ENCODE measurements at places on chromosomes 3 and 15.

DNA sequence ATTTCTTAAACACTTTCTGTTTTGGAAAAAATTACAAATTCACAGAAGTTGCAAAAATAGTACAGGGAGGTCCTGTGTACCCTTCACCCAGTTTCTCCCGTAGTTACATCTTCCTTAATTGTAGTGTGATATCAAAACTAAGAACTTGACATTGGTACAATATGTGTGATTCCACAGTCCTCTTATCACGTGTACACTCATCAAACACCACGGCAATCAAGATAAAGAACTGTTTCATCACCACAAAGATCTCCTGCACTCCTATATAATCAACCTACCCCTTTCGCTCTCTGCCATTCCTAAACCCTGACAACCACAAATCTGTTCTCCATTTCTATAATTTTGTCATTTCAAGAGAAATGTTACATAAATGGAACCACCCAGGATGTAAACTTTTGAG is 31.4 kb downstream of the POMGNT2 start:
- no peak for DNase-seq

GRCh38 chr3:126886217-126886616 is 96.7 kb upstream of the PLXNA1 start:
- no peak for DNase-seq

DNA sequence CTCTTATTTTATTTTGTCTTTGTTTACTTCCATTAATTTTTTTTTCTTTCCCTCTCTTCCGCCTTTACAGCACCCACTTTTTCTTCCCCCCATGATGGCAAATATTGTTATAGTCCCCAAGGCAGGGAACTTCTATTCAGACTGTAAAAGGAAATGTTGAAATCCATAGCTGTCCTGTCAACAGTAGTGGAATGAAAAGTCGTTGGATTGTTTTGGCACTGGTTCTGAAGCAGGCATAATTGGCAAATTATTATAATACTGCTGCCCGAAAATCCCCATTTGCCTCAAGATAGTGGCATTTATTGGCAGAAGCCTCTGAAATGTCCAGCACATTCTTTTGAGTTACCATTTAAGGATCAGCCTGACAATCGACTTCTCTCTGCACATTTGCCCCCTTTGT is 150.6 kb downstream of the TPRG1 start:
- DNase-seq = no peak

- no peak for DNase-seq
These were observed 22.8 kb downstream of the BCL2A1 start for GRCh38 chr15:79948095-79948695.

DNA sequence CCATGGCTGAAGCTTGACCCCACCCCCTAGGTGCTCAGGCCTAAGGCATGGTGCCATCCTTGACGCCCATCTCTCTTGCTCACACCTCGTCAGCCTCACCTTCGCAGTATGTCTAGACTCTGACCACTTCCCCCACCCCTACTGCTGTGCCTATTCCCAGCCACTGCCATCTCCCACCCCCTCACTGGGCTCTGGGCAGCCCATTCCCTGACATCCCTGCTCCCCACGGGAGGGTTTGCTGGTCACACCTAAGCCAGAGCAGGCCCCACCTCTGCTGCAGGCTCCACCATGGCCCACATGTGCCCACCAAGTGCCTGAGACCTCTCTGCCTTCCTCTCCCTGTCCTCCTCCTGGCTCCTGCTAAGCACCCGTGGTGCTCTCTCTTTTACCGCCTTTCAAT is 47.7 kb upstream of the PRR23E start:
- no peak for DNase-seq

DNA sequence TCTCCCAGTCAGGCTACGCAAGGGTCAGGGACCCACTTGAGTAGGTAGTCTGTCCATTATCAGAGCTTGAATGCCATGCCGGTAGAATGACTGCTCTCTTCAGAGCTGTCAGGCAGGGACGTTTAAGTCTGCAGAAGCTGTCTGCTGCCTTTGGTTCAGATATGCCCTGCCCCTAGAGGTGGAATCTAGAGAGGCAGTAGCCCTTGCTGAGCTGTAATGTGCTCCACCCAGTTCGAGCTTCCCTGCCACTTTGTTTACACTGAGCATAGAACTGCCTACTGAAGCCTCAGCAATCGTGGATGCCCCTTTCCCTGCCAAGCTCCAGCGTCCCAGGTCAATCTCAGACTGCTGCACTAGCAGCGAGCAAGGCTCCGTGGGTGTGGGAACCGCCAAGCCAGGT is 57.5 kb upstream of the SETMAR start:
- DNase-seq = no peak

- DNase-seq = no peak
These were observed 702 bp upstream of the DNAJC17 start for GRCh38 chr15:40807888-40808461.

DNA sequence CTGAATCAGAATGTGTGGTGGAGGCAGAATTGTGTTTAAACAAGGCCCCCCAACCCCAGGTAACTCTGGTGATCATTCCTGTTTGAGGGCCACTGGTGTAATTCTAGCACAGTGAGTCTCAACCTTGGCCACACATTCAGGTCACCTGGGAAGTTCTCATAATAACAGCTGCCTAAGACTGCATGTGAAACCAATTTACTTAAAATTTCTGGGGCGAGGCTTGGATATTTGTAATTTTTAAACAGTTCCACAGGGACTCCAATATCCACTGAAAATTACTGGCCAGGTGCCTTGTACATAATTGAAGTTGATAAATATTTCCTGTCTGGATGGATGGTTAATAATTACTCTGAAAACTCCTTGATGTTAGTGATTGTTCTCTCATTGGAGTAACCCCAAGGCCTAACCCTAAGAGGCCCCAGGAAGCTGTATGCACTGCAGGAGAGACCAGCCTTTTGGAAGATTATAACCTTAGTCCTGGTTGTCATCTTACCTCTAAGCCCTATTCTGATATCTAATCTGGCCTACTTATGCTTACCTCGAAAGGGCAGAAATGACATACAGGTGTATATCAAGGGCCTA is 25.7 kb upstream of the EPHB1 start:
- no peak for DNase-seq

DNA sequence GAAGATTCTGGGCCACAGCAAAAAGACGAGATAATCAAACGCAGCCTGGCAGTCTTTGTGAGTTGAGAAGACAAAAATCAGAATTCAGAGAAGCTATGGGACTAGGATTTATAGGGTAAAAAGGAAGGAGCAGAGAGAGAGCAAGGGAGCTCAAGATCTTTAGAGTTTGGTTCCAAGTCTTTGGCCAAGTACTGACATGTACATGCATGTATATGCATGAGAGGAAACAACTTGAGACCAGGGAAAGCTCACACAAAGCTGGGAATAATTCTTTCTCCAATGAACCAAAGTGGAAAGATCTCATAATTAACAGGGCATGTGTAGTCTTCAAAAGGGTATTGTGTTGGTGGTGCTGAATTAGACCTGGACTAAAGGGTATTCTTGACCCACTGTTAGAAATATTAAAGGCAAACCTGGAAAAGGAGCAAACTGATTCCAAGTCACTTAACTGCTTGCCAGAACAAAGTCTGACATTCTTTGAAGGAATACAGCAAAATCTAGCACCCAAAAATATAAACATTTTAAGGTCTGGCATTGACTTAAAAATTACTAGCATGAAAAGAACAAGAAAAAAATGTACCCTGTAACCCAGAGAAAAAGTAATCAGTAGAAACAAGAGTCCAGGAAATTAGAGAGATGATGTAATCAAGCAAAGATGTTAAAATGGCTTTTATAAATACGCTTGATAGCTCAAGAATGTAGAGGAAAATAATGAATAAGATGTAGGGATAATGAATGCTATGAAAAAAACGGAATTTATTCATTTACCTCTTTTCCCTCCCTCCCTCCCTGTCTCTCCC is 226.0 kb upstream of the CGNL1 start:
- DNase-seq = no peak

DNA sequence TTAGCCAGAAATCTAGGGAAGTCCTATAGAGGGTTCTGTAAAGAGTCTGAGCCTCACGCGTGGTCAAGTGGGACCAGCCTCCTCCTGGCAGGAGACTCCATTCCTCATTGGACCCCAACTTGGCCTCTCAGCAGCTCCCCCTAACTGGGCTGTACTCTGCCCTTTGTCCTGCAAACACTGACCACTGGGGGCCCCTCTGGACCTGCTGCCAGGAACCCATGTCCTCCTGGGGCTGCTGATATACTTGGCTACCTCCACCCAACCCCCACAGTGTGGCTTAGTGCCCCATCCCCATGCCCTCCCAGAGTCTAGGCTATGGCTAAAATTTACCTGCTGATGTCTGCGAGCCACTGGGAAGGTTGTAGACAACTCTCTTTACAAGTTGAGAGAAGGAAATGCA is 62.7 kb downstream of the UBP1 start:
- no peak for DNase-seq

DNA sequence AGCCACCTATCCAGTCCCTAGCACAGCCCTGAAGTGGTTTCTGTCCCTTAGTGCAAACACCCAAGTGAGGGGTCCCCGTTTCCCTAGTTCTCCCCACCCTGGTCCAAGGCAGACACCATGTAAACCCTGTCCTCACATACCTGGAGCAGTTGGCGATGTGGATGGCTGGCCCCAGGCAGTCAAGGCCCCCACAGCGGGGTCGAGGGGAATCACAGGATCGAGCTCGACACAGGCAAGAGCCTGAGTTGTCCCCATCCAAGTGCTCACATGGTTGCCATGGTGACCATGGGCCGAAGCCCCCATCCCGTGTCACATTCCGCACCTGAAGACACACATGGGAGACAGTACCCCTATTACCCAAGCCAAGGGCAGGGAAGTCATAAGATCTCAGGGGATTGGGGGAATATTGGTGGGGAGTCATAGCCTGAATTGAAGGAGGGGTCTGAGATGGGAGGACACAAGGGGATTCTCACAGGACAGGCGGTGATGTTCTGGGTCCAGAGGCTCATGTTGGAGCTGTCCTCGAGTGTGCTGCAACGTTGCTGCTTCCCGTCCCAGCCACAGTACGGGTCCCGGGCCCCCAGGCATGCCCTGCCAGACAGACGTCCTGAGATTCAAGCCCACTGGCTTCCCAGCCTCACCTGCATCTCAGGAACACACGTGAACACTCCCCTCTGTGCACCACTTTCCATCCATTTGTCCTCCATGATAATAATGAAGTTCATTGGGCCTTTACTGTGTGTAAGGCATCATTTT is 112.1 kb downstream of the SEMA5B start:
- no peak for DNase-seq

GRCh38 chr15:43204016-43204901 is 16.6 kb downstream of the EPB42 start:
- peak; percentile 48 for DNase-seq

DNA sequence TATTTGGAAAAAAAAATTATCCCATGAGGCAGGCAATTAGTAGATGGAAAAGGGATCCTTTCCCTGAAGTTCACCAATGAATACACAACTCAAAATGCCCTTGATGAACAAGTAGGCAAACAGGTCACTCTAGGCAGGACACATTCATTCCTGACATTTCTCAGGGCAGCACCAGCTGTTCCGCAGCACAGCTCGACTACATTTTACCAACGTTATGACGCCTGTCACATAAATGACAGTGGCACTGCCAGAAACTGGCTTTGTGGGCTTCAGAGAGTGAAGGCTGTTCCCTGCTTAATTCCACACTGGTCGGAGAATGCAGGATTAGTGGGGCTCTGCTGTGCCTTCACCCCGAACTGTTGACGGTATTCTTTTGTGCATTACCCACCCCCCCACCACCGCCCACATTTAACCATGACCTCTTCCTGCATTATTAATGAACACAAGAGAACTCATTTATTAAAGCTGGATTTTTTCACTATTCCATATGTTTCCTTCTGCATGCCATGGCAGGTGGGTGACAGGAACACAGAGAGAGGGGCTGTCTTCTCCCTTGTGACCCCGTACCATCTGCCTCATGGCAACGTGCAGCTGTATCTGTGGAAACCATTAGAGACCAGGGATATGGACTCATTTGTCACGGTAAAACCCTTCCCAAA is 197.6 kb downstream of the PDZRN3 start:
- no peak for DNase-seq

DNA sequence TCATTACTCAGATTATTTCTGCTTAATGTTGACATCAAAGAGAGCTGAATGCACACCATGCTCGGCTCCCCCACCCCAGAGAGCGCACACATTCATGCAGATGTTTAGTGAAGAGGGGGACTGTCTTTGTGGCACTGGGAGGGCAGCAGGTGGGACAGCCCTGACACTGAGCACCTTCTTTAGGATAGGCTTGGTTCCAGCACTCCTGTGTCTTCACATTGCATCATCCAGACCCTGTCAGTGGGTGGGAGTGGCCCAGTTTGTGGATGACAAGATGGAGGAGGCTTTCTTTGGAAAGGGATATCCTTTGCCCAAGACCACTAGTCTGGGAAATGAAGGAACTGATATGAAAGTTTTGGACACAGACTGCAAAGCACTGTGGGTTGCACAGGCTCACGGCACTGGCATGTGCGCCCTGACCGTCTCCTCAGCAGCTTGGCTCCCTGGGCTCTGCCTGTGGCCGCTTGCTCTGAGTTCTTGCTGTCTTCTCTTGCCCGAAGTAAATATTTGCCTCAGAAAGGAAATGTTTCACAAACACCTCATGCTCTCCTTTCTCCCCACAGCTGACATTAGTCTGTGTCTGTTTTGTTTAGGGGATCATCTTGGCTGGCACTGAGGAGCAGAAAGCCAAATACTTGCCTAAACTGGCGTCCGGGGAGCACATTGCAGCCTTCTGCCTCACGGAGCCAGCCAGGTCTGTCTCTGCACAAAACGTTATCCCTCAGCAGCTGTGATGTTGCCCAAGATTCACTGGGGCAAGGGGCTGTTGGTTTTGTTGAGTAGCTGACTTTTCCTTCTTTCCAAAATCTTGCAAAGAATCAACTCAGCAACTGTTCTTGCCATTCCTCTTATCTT is 16.6 kb downstream of the ACAD9 start:
- DNase-seq = no peak

GRCh38 chr15:41001524-41002214 is 48.4 kb downstream of the CHAC1 start:
- no peak for DNase-seq

DNA sequence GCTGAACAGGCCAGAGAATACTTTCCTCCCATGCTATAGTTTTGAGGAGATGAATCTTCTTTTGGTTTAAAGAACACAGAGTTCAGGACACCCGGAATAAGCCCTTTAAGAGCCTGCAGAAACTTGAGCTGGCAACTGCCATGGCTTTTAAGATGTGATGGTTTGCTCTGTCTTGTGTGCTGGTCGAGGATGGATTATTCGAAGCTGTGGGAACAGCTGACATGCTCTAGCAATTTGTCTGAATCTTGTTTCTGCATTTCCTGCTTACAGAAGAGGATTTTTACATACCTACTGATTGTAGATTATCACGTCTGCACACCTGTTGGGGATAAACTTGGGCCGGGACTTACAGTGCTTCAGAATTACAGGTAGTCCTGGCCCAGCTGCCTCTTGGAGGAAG is 396.9 kb downstream of the LRTM1 start:
- DNase-seq = no peak

DNA sequence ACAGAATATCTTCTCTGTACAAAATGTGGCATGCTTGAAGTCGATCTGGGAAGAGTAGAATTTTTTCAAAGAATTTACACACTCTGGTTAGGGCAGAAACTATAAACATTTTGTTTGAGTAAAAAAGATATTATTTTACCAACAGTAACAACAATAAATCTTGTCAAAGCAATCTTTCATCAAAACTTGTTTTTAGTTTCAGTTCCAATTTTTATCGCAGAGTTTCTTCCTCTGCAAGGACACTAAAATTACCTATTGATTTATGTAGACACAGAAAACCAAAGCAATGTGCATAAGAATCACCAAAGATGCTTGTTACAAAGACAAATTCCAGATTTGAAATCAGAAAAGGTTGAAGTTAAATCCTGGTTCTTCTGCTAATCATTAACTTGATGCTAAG is 61.9 kb downstream of the CGGBP1 start:
- DNase-seq = no peak

GRCh38 chr3:196634829-196635228 is 4.7 kb upstream of the NRROS start:
- no peak for DNase-seq
